ENCODE measurements at places on chromosomes 3 and 15.

DNA sequence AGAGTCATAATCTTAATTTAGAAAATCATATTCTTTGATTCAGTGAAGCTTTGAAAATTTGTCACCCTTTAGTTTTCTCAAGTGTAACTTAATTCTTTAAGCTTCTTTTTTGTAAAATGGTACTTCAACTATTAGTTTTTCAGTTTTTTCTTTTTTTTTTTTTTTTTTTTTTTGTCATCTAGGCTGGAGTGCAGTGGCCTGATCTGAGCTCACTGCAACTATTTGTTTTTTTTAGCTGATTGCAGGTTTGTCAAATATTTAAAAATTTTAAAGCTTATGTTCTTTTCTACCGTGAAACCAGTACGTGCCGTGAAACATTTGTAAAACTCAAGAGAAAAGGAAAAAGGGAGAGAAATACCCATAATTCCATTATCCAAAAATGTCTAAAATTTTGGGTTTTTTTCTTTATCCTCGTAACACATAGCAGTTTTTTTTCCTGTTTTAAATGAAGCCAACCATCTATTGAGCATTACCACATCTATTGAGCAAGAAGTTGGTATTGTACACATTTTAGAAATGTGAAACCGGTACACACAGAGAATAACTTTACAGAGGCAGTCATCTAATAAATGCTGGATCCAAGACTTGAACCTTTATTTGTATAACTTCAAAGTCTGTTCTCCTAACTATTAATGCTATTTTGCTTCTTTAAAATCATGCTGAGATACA lies 25.7 kb downstream of the ECT2 start:
- peak; percentile 10 for DNase-seq

DNA sequence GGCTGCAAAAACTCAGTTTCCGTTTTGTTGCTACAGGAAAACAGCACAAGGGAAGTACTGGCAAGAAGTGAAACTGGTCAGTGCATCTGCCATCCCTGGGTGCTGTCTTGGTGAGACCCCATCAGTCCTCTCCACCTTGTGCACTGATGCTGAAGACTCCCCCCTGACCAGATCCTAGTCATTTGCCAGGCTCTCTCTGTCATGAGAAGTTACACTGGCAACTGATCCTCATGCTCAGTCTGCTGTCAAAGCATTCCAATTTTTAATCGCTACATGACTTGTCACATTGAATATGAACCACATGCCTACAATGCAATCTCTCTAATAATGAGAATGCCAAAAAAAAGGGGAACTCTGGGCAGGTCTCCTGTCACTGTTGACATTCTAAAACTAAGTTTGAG lies 296.5 kb downstream of the ZIC1 start:
- DNase-seq, result no peak

DNA sequence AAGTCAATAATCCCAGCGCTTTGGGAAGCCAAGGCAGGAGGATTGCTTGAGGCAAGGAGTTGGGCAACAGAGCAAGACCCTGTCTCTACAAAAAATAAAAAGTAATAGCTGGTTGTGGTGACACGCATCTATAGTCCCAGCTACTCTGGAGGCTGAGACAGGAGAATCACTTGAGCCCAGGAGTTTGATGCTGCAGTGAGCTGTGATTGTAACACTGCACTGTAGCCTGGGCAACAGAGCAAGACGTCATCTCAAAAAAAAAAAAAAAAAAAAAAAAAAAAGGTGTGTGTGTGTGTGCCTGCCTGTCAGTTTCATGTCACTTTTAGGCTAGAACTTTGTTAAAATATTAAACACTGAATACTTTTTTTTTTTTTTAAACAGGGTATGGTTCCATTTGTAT lies 28.4 kb downstream of the DNAJC19 start:
- DNase-seq, result no peak

DNA sequence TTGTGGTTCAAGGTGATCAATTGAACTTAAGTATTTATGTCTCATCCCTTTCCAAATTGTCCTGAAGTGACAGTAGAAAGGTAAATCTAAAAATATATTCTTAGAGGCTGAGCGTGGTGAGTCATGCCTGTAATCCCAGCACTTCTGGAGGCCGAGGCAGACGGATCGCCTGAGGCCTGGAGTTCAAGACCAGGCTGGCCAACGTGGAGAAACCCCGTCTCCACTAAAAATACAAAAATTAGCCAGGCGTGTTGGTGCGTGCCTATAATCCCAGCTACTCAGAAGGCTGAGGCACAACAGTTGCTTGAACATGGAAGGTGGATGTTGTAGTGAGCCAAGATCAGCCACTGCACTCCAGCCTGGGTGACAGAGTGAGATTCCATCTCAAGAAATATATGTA lies 226.6 kb downstream of the DPH6 start:
- DNase-seq, result no peak

DNA sequence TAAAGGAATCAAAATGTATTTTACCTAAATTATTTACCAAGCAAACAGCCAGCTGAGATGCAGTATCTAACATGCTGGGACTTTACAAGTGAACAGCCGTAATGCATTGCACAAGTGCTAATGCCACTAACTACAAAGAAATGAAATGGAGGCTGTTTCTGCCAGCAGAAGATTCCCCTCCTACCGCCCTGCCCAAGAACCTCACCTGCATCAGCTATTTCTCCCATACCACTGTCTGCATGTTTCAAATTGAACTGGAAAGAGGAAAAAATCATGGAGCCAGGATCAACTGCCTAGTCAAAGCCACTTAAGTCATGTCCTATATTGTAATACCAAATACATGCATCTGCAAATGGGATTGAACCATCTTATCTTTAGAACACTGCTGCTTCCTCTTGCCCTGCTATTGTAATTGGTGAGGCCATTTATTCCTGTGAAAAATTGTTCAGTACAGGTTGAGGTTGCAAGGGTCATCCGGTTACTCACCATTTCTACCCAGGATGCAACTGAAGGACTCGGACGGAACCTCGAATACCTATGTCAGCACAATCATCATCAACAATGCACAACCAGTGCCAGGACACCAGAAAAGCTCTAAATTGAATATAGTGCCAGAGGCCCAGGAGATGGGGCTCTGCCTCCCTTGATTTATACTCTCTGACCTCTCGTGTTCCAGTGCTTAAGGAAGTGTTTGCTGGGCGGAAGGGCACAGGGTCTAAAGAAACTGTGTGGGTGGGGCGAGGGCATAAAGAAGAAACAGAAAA lies 27.5 kb downstream of the ANXA2 start:
- DNase-seq, result peak; percentile 48

- DNase-seq, result peak; percentile 86
These were observed 10.0 kb downstream of the CMTM7 start for GRCh38 chr3:32401556-32402081.

DNA sequence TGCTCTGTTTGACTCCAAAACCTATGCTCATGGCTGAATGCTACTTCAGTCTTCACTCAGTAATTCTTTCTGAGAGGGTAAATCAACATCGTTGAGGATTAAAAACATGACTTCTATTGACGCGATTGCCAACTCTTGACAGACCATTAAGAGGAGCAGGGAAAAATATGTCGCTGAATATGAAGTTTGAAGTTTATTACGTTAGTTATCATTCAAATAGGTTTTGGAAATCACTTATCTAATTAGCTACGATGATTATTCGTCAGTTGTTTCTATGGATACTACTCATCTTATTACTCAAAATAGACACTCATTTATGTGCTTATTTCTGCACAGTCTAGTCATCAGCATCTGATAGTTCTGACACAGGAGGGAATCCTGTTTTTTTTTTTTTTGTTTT lies 279.2 kb upstream of the TBL1XR1 start:
- DNase-seq, result no peak

DNA sequence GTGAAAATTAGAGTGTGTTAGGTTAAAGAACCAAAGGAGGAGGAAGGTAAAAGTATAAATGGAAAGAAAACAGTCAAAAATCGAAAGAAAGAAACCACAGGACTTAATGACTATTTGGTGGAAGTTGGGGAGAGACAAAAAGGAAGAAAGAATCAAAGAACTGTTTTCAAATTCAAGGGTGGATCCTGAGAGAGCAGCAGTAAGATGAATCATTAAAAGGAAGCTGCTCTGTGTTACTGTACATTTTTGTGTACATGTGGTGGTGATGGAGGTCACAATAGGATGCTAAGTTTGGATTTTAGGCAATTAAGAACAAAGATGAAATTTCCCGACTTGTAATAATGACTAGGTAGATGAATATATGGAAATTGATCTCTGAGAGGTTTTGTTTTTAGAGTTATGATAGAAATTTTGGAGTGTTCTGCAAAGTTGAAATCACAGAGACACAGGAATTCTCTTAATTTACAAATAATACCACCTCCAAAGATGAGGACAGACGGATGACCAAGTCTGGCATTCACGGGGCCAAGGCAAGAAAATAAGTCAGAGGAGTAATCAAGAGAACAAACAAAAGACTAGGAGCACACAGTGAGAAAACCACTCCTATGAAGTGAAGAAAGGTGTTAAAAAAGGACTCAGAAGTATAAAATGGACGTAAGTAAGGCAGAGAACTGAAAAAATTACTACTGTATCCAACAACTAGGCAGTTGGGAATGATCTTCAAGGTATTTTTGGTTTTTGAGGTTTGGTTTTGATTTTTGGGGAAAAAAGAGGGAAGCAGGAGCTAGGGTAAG lies 7.1 kb downstream of the DHX36 start:
- DNase-seq, result peak; percentile 22

DNA sequence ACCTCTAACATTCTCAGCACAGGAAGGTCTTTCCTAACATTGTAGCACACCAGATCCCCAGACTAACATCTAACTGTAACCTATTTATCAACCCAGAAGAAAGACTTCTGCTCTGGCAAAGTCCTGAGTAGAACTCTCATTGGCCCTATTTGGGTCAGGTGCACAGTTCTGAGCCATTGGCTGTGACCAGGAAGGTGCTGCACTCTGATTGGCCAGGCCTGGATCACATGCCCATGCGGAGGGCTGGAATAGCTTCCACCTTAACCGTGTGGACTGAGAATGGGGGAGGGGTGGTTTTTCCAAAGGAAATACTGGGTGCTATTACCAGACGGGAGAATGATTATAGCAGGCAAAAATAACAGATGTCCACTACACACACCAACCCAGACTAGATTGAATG lies 11.5 kb downstream of the FEZF2 start:
- no peak for DNase-seq

- DNase-seq, result peak; percentile 22
These were observed 235.9 kb downstream of the LPP start for GRCh38 chr3:188389711-188390342.

DNA sequence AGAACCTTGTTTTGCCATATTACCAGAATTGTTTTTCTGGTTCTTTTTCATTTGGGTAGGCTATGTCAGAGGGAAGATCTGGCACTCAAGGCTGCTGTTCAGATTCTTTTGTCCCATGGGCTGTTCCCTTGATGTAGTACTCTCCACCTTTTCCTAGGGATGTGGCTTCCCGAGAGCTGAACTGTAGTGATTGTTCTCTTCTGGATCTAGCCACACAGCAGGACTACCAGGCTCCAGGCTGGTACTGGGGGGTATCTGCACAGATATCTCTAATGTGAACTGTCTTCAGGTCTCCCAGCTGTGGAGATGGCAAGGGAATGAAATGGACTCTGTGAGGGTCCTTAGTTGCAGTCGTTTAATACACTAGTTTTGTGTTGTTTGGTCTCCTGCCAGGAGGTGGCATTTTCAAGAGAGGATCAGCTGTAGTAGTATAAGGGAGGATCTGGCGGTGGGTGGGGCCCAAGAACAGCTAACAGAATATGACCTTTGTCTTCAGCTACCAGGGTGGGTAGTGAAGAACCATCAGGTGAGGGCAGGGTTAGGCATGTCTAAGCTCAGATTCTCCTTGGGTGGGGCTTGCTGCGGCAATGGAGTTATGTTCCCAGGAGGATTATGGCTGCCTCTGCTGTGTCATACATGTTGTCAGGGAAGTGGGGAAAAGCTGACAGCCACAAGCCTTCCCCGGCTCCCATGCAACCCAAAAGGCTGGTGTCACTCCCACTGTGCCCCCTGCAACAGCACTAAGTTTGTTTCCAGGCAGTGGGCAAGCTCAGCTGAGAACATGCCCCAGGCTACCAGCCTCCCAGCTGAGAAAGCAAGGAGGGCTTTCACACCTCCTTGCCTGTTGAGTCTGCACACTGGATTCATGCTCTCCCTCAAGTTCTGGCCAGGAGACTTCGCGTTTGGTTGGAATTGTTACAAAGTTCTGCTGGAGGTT lies 252.5 kb downstream of the ISL2 start:
- no peak for DNase-seq

- DNase-seq, result no peak
These were observed 8.0 kb downstream of the TUSC7 start for GRCh38 chr3:116717566-116717965.

- peak; percentile 86 for DNase-seq
These were observed 31.2 kb downstream of the PLA1A start for GRCh38 chr3:119628816-119629445.

DNA sequence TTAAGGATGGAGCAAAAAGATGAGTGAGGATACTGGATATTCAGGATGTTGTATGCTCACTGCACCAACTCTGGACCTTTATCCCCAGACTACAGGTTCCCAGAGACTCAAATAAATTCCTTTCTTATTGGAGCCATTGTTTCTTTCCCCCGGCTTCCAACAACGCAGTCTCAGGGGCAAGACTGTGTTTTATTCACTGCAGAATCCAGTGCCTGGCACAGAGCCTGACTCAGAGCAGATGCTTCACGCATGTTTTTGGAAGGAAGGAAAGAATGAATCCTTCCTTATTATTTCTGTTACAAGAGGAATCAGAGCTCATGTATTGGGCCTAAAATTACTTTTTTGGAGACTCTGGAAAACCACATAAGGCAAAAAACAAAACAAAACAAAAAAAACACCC lies 96.0 kb upstream of the VGLL4 start:
- DNase-seq, result no peak

- DNase-seq, result no peak
These were observed 519.7 kb downstream of the FGF12 start for GRCh38 chr3:192207651-192208050.

All from EH (cell line).